ENCODE measurements at places on chromosomes 12 and 14.

- peak; percentile 71 for DNase-seq
These were observed 25.0 kb downstream of the HIP1R start for GRCh38 chr12:122860040-122860853.

GRCh38 chr12:42298887-42299286 lies 27.0 kb downstream of the ZCRB1 start:
- DNase-seq = no peak

DNA sequence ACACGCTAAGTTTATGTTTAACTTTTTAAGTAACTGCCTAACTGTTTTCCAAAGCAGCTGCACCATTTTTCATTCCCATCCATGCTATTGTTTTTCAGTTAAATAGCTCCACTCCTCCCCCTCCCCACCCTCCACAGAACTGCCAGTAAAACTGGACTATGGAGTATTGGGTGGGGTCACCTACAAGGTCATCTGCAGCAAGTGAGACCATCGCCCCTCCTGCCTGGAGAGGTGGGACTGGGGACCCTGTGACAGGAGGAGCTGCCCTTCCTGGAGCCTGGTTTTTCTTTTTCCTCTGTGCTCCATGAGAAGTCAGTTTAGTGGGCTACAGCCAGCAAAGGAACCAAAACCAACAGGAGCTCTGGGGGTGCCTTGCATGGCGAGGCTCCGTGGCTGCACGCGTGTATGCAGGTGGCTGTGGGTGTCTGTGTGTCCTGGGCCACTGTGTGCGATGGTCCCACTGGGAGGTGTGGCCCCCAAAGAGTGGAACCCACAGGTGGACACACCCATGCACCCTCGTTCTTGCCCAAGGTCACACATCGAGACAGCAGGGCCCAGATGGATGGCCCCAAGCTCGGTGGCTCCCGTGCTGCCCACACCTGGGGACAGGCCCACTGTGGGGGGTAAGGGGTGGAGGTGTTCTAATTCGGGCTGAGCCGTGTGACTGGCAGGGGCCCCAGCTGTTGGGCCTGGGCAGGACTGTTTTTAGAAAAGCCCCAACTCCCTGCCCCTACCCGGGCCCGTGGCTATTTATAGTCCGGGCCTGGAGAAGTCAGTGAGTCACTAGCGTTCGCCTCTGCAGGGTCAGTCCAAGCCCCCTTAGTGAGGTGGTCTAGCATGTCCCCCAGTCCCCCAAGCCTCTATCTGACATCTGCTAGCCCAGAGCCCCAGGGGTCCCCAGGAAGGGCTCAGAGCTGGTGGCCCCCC lies 2.3 kb upstream of the ADSS1 start:
- DNase-seq = no peak

GRCh38 chr12:81162391-81163136 lies 84.7 kb downstream of the ACSS3 start:
- DNase-seq = no peak

DNA sequence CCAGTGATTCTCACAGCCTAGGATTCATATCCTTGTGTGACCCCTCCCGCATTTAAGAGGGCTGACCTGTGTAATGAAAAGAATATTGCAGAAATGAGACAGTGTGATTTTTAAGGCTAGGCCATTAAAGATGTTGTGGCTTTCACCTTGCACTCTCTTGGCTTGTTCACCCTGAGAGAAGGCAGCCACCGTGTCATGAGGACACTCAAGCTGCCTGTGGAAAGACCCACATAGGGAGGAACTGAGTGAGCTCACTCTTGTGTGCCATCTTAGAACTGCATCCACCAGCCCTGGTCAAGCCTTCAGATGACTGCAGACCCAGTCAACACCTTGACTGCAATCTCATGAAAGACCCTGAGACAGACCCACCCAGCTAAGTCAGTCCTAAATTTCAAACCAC lies 46.3 kb upstream of the TMPO start:
- no peak for DNase-seq

Measured in NCI-H524 (cell line).